NCI-H69 (cell line): ENCODE measurements at places on chromosomes 13 and 19.

GRCh38 chr13:22801402-22802003 lies 379.3 kb upstream of the SGCG start:
- DNase-seq, result peak; percentile 1

DNA sequence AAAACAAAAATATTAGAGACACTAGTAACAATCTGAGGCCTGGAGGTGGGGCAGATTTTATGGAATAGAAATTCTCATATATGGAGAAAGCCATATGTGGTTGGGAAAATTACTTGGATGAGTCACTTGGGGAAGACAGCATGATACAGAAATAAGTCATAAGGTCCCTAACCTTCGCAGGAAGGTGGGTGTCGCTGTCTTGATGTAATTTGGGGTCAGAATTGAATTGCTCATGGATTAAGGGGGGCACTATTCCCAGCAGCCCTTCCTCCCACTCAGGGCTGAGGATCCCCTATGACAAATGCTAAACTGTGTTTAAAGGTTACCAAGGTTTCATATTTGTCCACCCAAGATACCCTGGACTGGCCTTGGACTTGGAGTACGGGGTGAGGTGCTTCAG lies 5.0 kb downstream of the RDH8 start:
- DNase-seq, result no peak

DNA sequence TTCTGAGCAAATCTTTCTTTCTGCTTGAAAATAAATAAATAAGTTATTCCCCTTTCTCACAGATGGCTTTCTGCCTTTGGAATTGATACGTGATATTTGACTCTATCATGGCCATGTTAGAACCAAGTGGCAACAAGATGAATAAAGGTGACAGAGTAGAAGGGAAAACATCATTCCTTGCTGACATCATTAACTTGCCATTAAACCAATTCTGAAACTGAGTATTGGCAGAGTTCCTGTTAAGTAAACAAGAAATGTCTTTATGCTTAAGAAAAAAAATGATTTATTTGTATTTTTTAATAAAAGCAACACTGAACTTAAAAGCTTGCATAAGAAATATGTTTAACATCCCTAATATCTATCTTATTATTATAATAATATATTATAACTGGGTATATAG lies 828.1 kb downstream of the PCDH9 start:
- DNase-seq, result peak; percentile 62

- no peak for DNase-seq
These were observed 95.0 kb upstream of the KLF12 start for GRCh38 chr13:74229242-74229641.

DNA sequence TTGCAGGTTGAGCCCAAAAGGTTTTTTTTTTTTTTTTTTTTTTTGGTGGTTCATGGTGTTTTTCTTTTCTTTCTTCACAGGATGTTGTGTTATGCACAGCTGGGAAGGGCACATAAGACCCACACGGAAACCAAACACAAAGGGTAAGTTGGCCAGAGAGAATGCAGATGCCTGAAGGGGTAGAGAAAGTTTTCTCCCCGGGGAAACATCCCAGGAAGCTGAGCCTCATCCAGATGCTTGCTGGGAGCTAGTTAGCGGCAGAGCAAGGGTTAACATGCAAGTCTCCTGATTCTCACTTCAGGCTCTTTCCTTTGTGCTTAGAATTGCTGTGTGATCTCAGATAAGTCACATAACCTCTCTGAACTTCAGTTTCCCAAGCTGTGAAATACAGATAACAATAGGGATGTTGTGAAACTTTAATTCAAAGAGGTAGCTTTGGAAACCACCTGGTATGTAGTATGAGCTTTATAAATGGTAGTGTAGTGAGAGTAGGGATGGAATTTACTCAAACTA lies 3.1 kb downstream of the ADGRE1 start:
- no peak for DNase-seq

GRCh38 chr19:30085394-30085793 lies 143.4 kb downstream of the URI1 start:
- no peak for DNase-seq

- DNase-seq, result no peak
These were observed 2.7 kb downstream of the CALM3 start for GRCh38 chr19:46603752-46604231.

DNA sequence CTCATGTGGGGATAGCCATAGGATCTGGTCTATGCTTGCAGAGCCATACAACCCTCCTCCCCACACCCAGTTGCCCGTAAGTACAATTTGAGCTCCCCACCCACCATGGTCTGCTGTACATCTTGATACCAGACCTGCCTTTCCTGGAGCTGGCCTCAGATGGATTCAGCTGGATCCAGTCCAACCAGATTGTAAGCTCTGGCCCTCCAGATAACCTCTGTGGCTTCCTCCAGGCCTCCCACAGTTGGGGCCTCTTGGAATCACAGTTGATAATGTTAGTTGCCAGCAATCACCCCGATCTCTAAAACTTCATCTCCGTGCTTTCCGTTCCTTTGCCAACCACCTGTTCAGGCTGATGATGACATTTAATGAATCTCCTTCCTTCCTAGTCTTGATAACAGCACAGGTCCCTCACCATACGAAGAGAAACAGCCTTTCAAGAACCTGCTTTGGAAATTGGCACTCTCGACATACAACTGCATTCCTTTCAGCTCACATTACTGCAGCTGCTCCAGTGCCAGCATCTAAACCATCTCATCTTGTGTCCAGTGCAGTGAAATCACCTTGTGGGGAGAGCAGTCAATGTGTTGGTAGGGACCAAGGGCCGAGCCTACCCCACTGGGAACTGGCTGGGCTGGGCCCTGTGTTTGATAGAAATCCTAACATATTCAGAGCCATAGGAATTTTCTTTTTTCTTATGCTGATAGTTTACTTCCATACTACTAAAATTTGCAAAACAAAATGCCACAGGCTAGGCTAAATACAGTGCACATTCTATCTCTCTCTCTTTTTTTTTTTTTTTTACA lies 15.1 kb upstream of the FOXO1 start:
- DNase-seq, result no peak

DNA sequence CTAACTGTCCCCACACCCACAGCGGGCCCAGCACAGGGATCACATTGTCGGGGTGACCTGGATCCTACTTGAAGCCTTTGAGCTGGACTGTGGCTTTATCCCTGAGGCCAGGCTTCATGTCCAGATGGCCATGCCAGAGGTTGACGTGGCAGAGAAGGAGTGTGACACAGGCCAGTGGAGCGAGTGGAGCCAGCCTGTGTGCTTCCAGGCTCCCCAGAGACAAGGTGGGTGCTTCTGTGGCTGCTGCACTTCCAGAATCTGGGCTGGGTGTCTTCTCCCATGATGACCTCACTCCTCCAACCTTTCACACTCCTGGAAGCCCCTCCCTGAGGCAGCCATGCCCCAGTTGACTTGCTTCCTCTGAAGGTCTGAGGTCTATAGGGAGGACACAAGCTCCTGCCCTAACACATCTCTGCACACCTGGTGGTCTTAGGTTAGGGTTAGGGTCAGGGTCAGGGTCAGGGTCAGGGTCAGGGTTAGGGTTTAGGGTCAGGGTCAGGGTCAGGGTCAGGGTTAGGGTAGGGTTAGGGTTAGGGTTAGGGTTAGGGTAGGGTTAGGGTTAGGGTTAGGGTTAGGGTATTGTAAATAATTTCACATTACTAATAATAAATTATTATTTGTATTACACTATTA lies 13.1 kb upstream of the MZF1 start:
- DNase-seq, result no peak

DNA sequence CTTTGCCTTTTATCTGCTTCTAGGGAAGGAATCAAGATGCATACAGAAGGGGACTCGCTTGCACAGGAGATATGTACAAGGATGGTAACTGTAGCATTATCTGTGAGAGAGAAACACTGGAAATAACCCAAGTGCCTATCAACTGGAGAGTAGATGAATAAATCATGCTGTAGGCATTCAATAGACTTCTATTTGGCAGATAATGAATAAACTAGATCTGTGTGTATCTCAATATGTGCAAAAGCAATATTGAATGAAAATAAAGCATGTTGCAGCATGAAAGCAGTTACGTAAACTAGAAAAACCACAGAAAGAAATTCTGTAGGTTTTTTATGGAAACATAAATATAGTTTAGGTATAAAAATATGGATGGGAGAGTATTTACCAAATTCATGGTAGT lies 38.6 kb upstream of the RGCC start:
- no peak for DNase-seq

- peak; percentile 12 for DNase-seq
These were observed 7.8 kb upstream of the C13orf42 start for GRCh38 chr13:51118809-51119431.

DNA sequence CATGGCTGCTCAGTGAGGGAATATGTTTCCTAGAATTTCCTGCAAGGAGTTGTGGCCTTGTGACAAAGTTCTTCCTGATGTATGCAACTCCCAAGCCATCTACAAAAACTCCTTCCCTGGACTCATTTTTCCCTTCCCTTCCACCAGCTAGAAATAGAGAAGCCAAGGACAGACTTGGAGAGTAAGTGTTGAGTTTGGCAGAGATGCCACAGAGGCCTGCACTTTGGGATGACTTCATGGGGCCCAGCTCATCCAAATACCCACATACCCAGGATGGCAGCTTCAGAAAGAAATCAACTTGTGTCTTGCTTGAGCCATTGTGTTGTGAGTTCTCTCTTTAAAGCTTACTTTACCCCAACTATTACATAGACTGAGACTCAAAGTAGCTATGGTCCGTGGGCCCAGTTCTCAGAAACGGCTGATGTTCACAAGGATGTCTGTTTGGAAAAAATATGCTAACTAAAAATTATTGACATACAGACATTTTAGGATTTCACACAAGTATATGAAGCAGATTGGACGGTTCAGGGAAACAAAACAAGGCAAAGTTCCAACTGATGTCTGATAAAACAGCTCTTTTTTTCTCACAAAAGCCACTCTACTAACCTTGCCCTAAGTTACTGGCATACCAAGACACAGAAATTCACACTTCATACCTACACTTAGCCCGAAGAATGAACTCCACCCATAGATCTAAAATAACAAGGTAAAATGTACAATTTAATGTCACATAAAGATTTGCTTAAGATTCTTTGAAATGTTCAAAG lies 107.9 kb downstream of the NALCN start:
- DNase-seq, result no peak

GRCh38 chr13:50519866-50520265 lies 323.6 kb downstream of the DLEU7 start:
- no peak for DNase-seq

- DNase-seq, result no peak
These were observed 53.2 kb upstream of the EEF1AKMT1 start for GRCh38 chr13:20826843-20827560.

GRCh38 chr19:2867025-2867991 lies at the start of gene ZNF556:
Gene ZNF556, plus strand, starts transcription at chr19:2867335. Its CDS starts 87 bp downstream, at chr19:2867422.
- peak; percentile 93 for DNase-seq

DNA sequence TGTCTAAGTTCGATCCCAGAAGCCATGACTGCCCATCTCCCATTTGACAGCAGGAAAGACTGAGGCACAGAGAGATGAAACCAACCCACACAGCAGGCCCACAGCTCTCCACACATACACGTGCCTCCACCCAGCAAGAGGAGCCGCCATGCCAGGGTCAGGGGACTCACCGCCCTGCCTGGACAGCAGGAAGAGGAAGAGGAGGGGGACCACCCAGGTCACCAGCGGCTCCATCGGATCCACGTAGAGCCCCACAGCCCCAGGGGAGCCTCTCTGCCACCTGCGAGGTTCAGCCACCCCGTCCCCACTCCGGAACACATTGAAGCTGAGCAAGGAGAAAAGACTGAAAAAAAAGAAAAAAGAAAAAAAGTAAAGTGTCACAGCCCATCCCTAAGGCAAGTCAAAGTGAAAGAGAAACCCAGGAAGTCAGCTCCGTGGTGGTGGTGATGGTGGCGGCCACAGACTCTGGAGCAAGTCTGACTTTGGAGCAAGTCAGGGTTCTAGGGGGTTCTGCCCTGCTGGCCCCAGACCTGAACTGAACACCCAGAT lies at the start of gene IL12RB1:
TSS of gene IL12RB1 (minus strand) at position 345 of the 549 bp plus-strand sequence. CDS start at position 234, 111 bp downstream.
- no peak for DNase-seq

DNA sequence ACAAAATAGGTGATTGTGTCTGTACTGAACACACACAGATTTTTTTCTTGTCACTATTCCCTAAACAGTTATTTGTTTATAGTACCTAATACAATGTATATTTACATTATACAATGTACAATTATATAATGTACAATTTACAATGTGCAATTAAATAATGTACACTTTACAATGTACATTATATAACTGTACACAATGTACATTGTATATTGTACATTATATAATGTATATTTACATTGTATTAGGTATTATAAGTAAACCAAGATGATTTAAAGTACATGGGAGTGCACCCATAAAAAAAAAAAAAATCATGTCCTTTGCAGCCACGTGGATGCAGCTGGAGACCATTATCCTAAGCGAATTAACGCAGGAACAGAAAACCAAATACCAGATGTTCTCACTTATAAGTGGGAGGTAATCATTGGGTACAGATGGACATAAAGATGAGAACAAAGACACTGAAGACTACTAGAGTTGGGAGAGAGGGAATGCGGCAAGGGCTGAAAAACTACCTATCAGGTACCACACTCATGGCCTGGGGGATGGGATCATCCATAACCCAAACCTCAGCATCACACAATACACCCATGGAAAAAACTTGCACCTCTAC lies 68.1 kb downstream of the ABCC4 start:
- peak; percentile 54 for DNase-seq

DNA sequence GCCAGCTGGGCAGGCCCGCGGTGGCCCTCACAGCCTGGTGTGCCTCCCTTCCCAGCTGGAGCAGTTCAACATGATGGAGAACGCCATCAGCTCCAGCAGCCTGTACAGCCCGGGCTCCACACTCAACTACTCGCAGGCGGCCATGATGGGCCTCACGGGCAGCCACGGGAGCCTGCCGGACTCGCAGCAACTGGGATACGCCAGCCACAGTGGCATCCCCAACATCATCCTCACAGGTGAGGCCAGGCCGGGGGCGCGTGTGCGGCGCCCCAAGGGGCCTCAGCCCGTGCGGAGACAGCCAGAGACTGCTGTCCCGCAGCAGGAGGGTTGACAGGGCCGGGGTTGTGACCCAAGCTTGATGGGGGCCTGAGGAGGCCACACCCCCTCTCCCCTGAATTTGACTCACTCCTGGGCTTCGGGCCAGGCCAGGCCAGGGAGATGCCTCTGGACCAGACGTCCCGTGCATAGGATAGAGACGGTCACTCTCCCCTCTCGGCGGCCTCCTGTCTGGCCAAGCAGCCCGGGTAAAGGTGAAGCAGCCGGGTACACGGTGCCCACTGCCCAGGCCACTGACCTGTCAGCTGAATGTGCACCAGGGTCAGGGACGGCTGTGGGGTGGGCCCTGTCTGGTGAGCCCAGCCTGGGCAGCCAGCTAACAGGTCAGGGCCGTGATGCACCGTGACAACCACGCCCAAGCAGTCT lies 15.4 kb downstream of the COMP start:
- no peak for DNase-seq
